ENCODE measurements at places on chromosomes 11 and 22.

DNA sequence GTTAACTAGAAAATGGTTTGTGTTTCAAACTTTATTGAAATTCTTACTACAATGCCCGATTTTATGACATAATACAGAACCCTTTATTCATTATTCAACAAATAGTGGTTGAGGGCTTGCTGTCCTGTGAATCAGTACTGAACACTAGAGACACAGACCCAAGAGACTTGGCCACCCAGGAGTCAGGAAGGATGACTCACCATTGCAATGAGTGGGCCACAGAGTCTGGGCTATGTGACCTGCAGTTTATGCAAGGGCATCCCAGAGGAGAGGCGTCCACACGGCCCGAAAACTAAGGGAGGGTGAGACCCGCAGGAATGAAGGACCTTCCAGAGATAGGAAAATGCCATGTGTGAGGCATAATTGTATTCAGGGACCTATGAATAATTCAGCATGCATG, 143.8 kb upstream of the DDI1 start:
- DNase-seq = no peak

- DNase-seq = no peak
Measured at GRCh38 chr22:39449708-39450107, 7.1 kb upstream of the MGAT3 start.

- DNase-seq = no peak
Measured at GRCh38 chr22:40612291-40612751, 24.2 kb downstream of the MRTFA start.

DNA sequence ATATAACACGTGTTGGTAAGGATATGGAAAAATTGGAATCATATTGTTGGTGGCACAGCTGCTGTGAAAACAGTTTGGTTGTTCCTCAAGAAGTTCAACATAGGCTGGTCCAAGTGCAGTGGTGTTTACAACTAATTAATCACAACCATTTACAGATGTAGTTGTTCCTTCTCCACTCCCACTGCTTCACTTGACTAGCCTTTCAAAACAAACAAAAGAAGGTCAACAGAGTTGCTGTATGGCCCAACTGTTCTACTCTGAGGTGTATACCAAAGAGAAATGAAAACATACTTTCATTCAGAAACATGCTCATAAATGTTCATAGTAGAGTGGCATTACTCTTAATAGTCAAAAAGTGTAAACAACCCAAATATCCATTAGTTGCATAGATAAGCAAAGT, 36.6 kb upstream of the ACAT1 start:
- DNase-seq = no peak

- no peak for DNase-seq
Measured at GRCh38 chr11:11848891-11849746, 7.3 kb downstream of the USP47 start.

GRCh38 chr22:27463121-27463660, 338.4 kb downstream of the MN1 start:
- DNase-seq = no peak

GRCh38 chr22:36506637-36507517, at the start of gene FOXRED2:
Gene FOXRED2 (minus strand): TSS chr22:36507040. CDS start chr22:36506422, 618 bp downstream.
- DNase-seq = no peak

DNA sequence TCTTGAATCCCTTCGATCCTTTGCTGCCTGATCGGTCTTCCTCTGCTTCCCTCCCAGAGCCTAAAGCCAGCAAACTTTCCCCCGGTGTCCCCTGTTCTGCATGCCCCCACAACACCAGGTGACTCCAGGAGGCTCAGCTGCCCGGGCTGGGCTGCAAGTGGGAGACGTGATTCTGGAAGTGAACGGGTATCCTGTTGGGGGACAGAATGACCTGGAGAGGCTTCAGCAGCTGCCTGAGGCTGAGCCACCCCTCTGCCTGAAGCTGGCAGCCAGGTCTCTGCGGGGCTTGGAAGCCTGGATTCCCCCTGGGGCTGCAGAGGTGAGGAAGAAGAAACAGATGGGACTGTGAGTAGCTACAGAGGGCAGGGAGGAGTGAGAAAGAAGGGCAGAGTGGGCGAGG, 3.6 kb downstream of the NHERF4 start:
- DNase-seq = no peak

- DNase-seq = no peak
Measured at GRCh38 chr11:82756765-82757639, 23.3 kb upstream of the FAM181B start.

GRCh38 chr11:84922212-84922805, 704.8 kb downstream of the DLG2 start:
- no peak for DNase-seq

- DNase-seq = no peak
Measured at GRCh38 chr11:70265341-70265740, 5.1 kb upstream of the PPFIA1 start.
